Suppressor macrophage (primary cell): ENCODE measurements at places on chromosomes 1 and 21.

- peak; percentile 95 for DNase-seq
These were observed 14.1 kb downstream of the HENMT1 start for GRCh38 chr1:108646648-108647269.

DNA sequence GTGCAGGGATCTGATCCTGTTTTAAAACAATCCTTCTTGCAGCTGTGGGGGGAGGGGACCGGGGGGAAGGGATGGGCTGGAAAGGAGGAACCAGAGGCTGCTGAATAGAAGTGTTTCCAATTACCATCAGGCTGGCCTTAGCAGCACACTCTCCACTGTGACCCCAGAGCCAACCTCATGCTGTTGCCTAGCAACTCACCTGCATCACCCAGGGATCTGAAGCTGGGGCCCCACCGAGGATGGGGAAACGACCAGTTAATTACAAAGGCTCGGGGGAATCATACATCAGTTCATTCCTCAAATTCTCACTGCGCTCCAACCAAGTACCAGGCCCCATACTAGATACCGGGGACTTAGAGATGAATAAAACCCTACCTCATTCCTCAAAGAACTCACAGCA lies 11.9 kb upstream of the GPX7 start:
- DNase-seq = no peak

DNA sequence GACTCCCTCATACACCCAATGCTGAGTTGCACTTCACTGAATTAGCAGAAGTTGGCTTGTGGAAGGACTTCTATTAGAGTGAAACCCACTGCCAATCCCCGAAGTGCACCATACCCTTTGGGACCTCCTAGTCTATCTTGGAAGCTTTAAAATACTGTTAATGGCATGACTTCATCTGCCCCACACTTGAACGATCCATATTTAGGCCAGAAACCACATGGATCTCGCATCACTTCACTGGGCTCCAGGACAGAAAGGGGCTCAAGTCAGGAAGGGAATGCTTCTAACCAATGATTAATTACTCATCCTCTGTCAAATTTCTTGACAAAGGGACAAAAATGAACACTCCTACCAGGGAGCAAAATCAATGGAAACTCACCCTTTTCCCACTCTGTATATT lies 69.1 kb downstream of the BCAR3 start:
- no peak for DNase-seq

DNA sequence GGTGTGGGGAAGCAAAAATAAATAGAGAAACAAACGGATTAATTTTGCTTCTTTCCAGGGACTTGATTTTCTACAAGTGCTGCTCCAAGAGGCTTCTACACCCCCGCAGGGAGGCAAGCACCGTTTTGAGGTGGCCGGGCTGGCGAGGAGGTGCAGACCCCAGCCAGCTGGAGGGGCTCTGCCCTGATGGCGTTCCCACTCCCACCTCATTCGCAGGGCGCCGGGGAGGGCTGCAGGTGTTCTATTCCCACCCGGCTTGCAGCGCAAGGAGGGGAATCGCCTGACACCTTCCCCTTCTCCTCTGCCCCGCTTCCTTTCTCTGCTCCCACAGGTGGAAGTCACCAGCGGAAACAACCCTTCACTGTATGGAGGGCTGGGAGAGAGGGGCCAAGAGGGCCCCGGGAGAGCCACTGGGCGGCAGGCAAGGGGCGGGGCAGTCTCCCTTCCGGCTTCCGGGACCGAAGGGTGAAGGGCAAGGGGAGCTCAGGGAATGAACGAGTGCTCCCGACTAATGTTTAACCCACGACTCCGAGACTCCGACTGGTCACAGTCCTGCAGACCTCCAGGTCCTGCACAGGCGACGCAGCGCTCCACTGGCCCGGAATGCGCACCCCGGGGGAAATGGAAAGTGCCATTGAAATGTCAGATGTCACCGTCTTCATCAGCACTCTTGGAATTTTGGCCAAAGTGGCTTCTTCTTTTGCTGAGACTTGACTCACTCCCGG lies 29.1 kb downstream of the TEX35 start:
- peak; percentile 79 for DNase-seq

DNA sequence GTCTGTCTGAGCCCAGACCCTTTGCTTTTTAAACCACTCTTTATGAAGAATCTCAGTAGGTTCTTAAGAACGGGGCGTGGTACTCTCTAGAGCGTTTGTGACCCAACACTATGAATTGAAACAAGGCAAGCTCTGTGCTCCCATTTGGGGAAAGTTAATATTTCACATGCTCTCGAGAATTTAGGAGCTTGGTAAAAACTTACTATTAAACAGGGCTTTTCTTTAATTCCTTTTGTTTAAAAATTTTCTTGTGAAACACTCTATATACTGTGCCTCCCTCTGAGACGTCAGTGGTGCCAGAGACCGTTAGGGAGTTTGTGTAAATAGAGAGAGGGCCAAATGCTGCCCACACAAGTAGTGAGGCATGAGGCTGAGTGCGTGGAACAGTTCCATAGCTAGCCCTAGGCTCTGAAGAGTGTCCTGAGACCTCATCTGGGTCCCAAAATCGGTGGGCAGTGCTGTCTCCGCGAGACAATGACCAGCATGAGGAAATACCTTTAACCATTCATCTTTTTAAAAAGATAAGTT lies 144.7 kb downstream of the ROR1 start:
- no peak for DNase-seq

DNA sequence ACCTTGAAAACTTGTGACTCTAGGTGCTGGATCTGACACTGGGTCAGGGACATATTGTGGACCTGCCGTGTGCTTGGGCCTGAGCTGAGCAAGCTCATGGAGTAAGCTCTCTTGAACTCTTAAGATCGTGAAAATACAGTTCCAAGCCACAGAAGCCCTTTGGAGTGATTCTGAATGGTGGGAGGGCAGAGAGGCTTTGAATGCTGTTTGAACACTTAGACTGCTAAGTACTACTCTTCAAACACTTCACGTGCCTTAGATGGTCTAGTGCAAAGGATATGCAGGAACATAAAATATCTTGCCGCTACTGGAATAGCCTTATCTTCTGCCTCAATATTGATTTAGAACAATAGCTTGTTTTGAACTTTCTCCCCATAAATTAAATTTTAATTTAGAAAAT lies 21.6 kb downstream of the ROR1 start:
- DNase-seq = no peak

DNA sequence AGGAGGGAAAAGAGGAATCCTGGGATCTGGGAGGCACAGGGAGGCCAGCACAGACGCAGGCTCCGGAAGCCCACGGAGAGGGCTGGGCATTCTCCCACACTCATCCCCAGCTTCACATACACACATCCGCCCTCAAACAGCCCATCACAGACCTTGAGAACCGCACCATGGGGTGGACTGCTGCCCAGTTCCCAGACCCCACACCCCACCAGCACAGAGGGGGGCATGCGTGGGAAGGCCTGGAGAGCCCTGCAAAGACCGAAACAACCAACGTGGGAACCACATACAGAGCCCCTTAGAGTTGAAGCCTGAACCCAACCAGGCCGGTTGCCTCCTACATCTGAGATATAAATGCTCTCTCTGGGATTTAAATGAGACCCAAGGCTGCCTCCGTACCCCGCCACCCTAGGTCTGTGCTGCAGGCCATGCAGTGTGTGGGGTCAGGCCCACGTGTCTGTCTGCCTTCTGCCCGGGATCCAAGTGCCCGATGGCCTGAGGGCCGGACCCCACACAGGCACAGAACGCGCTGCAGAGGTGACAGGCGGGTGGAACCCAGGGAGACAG lies 126.2 kb upstream of the COL6A1 start:
- DNase-seq = no peak

DNA sequence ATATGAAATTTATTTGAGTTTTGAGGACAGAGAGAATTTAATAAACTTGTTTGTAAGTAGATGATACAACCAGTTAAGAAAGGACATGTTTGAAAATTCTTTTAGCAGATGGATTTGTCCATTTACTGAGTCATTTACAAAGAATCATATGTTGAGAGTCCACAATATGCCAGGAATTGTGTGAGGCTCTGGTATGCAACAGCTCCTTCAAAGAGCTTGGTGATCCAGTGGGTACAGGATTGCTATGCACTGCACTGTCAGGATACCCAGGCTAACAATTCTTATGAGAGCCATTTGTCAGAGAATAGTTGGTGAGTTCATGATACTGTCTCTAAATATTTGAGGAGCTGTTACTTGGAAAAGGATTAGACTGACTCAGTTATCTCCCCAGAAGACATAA lies 11.0 kb downstream of the DNM3 start:
- no peak for DNase-seq

- DNase-seq = no peak
These were observed 17.0 kb upstream of the NGF start for GRCh38 chr1:115355069-115355468.

- peak; percentile 91 for DNase-seq
These were observed 3.1 kb upstream of the PGBD5 start for GRCh38 chr1:230429067-230429735.
